ENCODE measurements at places on chromosomes 5 and 9. TPM values are rescaled to one million over a fixed set of nuclear protein-coding genes. Genes with fewer than 3 reads are reported as not detected.

GRCh38 chr9:78188594-78188993, 47.3 kb upstream of the CEP78 start:
- no peak for DNase-seq

Gene IL5
- not detected for total RNA-seq

- no peak for DNase-seq
Observed at GRCh38 chr5:96074870-96075269, 113.2 kb upstream of the ELL2 start.

DNA sequence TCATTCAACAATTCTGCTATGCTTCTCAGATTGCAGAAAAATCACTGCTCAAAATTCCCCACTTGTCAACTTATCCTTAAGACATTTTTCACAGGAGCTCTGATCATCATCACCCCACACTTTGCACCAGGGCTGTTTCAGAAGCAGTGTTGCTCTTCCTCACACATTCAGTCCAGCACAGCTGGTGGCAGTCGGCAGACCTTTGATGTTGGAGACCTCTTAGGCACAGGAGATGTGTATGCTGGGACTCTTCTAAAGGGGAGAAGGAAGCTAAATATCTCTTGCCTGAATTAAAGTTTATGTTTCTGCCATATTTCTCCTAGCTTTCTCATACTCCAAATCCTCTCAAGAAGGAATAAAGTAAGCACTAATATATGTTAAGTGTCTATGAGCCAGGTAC, 44.8 kb upstream of the SSBP2 start:
- no peak for DNase-seq

Gene MED27
- total RNA-seq: 37.7 TPM

Gene SPATA31A3
- not detected for total RNA-seq

GRCh38 chr9:125989524-125990180, 242.5 kb downstream of the PBX3 start:
- no peak for DNase-seq

DNA sequence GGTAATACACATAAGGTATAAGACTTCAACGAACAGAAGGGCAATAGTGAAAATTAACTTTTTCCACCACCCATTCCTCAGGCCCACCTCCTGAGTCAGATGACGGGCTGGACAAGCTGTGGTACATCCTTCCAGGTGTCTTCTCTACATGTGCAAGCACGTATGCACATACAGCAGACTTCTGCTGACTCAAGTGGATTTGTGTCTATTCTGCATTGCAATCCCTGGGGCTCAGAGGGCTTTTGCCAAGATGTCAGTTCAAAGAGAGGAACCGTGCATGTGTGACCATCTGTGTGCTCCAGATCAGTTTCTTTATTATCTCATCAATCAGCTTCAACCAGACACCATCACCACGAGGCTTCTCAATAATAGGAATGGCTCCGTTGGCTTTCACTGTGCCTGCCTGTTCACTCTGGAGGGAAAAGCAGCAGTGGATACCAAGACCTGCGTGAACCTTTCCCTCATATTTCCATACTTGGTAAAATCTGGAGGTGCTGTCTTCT, 288.4 kb downstream of the MTRR start:
- DNase-seq: no peak

GRCh38 chr5:37248421-37248969, 681 bp downstream of the CPLANE1 start:
- DNase-seq: no peak

GRCh38 chr5:59842999-59843398, 50.5 kb downstream of the PDE4D start:
- no peak for DNase-seq

Gene P4HA2
- total RNA-seq: 200 TPM

Gene FOXD4L6
- not detected for total RNA-seq

GRCh38 chr9:5230554-5230953, 665 bp upstream of the INSL4 start:
- DNase-seq: no peak

Gene SLC36A3
- not detected for total RNA-seq

- DNase-seq: no peak
Observed at GRCh38 chr5:78232163-78232562, 62.3 kb downstream of the AP3B1 start.

DNA sequence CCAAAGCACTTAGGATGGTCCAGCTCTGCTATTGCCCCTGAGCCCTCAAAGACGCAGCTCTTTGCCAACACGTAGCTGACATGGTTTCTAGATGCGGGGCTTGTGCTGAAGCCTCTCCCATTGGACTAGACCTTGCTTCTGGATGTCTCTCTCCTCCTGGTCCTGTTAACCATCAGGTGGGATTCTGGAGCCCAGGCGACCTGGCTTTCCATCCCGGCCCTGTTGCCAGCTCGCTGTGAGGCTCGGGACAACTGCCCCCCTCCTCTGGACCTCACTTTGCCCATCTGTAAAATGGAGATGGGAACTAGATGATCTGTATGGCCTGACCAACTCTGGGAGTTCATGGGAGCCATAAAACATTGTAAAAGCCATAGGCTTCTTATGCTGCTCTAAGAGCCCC, 4.0 kb downstream of the DBH start:
- DNase-seq: no peak

DNA sequence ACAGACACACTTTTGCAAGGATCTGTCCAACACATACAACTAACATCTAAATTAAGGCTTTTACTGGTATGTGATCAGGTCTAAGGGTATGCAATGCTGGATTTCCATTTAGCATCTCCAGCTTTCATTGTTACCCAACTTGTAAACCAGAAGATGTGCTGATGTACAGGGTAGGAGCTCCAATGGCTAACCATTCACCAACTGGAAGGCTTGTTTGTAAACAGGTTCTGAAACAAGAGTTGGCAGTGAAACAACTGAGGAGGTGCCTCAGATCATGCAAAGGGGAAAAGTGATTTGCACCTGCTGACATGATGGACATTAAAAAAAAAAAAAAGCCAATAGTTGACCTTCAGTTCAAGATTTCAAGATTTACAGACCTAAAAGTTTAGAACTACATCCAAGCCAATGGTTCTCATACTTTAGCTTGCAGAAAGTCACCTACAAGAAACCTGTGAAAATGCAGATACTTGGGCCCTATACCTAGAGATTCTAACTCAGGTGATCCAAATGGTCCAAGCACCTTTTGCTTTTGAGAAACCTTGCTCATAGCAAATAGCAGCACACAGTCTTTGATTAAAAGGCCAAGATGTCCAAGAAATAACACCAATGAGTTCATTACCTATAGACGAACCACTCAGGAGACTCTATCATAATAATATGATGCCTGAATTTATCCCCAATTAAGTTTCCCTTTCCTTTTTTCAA, 64.0 kb upstream of the GLRX start:
- peak; percentile 3 for DNase-seq

Gene DAB2IP
- 23.5 TPM for total RNA-seq

GRCh38 chr5:73205305-73205704, 32.3 kb downstream of the TMEM174 start:
- DNase-seq: no peak

GRCh38 chr9:92397853-92398252, 6.5 kb downstream of the OGN start:
- no peak for DNase-seq
